ENCODE measurements at places on chromosomes 12 and 14.

DNA sequence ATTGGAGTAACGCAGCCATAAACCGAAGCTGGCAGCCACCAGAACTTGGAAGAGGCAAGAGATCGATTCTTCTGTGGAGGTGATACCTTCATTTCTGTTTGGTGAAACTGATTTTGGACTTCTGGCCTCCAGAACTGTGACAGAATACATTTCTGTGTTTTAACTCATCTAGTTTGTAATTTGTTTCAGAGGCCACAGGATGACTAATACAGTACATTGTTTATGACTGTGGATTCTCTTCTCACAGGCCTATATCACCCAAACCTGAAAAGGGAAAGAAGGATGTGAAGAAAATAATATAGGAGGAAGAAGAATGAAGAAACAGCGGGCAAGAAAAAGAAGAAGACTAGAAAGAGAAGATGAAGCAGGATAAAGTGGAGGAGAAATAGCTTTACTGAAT is 263.8 kb upstream of the DIO2 start:
- no peak for DNase-seq

DNA sequence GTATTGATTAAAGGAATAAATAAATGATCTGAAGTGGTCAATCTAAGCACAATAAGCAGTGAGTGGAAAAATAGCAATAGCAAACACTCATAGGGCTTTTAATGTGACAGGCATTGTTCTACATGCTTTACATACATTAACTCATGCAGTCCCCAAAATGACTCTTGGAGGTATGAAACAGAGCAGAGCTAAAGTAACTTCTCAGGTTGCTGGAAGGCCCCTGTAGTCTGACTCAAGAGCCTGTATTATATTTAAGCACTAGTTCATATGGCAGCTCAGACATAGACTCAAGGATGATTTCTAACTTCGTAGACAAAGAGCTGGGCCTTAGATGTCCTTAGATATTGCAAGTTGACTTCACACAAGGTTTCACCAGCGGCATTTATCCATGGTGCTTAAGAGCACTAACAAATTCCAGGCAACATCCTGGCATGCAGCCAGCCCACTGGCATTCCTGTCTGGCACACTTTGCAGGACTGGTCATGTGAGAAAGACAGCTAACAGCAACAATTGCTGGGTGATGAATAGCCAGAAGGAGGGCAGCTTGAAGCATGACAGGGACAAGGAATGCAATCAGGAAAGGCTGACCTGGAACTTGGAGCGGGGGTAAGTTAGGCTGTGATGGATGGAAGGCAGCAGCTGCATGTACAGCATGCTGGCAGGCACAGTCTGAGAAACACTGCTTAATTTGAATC is 22.9 kb upstream of the KTN1 start:
- peak; percentile 39 for DNase-seq

- no peak for DNase-seq
Measured at GRCh38 chr14:72318648-72319047, 386.4 kb downstream of the RGS6 start.

- peak; percentile 70 for DNase-seq
Measured at GRCh38 chr14:32202998-32203882, at the start of gene RNU6-8. RNU6-8 (minus strand) TSS chr14:32203269.

DNA sequence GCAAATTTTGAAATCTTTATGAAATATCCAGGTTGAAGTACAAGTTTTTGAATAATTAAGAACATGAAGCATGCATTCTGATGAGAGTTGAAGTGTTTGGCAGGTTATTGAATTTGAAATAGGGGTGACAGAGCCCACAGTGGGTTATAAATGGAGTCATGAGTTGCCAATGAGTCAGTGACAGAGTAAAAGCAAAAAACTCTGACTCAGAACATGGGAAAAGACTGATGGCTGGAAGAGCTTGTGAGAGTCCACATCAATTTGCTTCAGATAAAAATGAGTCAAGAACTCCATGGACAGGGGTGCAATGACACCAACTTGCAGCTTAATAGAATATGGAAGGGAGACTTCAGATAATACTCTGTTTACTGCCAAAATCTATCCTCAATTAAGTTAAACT is 105.3 kb downstream of the SLC6A15 start:
- DNase-seq: no peak

DNA sequence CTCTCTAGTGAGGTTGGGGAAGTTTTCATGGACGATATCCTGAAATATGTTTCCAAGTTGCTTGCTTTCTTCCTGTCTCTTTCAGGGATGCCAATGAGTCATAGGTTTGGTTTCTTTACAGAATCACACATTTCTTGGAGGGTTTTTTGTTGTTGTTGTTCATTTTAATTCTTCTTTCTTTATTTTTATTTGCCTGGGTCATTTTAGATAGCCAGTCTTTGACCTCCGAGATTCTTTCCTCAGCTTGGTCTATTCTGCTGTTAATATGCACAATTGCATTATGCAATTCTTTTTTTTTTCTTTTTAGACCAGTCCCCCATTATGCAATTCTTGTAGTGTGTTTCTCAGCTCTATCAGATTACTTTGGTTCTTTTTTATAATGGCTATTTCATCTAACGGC is 338.9 kb downstream of the AEBP2 start:
- no peak for DNase-seq

- DNase-seq: no peak
Measured at GRCh38 chr12:129556082-129556481, 347.7 kb downstream of the TMEM132D start.

GRCh38 chr12:114190971-114191370 is 215.0 kb downstream of the TBX5 start:
- DNase-seq: no peak

All from NCI-H748 treated with DMSO at 0.1 percent for 48 hours (cell line).